D721Med (cell line): ENCODE measurements at places on chromosomes 2 and 18.

GRCh38 chr2:60094450-60094929 is 459.0 kb downstream of the BCL11A start:
- DNase-seq, result no peak

DNA sequence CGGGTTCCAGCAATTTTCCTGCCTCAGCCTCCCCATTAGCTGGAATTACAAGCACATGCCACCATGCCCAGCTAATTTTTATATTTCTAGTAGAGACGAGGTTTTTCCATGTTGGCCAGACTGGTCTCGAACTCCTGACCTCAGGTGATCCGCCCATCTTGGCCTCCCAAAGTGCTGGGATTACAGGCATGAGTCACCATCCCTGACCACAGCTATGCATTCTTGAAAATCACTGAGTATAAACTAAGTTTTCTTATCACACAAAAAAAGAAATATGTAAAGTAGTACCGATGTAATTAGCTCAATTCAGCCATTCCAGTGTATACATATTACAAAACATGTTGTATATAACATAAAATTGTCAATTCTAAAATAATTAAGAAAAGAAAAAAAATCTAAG is 232.7 kb downstream of the MBD2 start:
- no peak for DNase-seq

DNA sequence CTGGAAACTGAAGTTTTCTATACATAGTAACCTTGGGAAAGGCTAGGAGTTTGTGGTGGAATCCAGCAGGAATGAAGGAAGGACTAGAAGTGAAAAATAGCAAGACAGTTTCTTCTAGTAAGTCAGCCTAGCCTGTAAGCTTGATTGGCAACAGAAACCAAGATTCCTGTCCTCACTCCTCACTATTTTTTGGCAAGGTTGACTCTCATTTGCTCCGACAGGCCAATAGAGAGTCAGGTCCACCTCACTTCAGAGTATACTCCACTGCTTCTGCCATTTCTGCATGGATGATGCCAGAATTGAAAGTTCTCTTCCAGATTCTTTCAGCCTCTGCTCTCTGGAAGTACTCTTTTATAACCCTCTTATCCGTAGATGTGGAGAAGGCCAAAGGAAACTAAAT is 352.4 kb downstream of the ZNF516 start:
- no peak for DNase-seq

DNA sequence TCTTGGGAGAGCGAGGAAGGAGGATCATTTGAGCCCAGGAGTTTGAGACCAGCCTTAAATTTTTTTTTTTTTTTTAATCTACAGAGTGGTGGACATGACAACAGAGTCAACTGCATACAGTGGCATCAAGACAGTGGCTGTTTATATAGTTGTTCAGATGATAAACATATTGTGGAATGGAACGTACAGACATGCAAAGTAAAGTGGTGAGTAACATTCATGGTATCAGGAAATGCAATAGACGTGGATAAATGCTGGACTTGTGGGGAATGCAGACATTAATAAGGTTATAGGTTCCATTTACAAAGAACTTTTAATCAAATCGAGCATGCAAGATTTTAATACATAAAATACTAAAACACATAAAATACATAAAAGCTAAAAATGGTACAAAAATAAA is 11.9 kb downstream of the WDR43 start:
- DNase-seq, result no peak

DNA sequence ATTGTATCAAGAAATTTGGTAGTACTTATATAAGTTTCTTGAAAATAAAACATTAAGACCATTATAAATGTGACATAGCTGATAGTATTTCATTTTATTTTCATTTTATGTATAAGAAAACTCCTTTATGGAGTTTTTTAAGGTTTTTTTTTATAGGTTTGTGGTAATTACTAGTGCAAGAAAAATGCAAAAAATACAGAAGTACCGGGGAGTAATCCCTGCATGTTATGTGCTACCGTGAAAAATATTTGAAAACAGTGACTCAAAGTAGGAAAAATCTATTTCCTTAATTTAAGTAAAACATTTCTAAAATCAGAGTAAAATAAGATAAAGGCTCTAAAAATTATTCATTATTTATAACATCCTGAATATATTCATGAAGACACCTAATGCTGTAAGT is 21.6 kb downstream of the ZSWIM2 start:
- DNase-seq, result no peak

- no peak for DNase-seq
These were observed 159.7 kb downstream of the CD226 start for GRCh38 chr18:69787825-69788547.

DNA sequence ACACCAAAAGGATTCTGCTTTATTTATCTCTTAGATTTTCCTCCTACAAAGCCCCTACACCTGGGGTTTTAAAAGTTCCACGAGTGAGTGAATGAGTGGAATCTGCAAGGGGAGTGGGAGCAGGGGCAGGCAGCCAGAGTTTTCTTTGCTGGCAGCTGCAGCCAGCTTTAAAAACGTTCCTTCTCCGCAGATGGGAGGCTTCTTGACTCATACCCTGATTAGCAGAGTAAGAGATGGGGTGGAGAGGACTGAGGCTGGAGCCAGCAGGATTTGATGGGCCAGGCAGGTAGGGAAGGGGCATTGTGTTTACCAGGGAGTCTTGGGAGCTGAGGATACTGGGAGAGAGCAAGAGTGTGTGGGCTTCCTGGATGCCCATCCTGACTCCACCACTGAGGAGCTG is 99.6 kb upstream of the TNP1 start:
- no peak for DNase-seq

DNA sequence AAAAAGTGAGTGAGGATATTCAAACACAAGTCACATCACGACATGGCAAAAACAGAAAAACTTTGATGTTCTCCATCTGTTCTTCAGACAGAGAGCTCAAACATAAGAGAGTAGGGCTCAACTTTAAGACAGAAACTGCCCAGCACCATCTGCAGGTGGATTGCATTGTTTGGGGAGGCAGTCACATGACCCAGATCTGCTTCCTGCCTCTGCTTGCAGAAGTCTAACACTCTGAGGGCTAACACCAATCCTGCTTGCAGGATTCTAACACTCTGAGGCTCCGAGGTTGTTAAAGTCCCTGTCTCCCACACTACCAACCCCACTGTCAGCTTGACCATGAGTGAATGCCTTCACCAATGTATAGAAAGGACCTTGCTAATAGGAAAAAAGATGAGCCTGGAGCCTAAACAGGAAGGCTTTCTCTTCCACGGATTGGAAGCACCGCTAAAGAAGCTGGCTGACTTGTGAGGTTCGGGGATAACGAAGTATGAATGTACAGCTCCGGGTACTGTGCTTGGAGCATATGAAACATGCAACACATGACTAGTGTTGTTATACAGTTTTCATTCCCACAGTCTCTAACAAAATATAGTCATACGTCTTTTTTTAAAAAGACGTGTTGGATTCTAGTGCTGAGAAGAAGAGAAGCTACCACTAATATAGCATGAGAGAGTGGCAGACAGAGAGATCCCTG is 176.6 kb upstream of the CREB1 start:
- no peak for DNase-seq

DNA sequence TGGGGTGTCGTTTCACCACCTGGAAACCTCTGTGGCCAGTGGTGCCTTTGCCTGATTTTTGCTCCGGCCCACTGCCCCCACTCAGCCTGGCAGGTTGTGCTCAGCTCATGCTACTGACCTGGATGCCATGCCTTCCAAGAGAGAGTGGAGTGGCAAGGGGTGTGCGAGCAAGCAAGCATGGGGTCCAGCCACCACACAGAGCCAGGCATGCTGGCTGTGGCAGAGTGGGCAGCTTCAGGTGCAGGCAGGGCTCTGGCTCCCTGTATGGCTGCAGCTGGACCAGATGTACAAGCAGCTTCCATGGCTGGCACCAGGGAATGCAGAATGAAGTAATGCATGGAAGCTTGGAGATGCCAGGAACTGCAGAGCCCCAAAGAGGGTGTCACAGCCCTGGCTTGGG is 620.5 kb upstream of the SETBP1 start:
- DNase-seq, result no peak

GRCh38 chr2:137047369-137047768 is 282.0 kb downstream of the THSD7B start:
- DNase-seq, result no peak

GRCh38 chr18:76967721-76968472 is 145.5 kb downstream of the ZNF236 start:
- no peak for DNase-seq

DNA sequence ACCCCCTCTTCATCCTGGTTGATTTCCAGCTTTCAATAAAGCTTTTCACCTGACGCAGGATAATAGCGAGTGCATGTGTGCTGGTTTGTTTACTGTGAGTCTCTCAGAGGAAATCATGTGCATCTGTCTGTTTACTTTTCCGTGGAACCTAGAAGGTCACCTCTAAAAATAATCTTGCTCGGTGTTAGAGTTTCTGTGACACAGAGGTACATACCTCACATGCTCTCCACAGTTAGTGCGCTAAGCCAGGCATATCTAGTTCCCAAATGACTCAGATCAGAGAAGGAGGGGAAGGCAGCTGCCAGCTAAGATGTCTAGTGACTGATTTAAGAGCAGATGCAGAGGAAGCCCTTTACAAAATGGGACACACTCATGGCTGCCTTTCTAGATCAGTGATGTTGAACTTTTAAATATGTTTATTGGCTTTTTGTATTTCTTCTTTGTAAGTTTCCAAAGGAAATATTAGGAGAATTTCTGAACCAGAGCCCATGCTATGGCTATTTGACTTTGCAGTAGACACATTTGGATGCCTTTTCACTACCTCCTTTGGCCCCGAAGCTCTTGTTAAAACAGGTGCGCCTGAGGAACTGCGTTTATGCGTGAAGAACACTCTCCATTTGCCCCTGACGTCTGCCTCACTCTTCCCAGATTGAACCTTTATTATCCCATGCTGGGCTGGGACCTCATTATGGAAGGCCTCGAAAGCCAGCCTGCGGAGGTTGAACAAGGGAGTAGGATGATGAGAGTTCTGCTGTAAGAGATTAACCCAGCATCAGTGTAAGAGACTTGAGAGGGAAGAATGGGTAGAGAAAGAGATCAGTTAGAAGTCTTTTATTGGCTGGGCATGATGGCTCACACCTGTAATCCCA is 145.6 kb downstream of the FAM161A start:
- no peak for DNase-seq

GRCh38 chr18:24427484-24427883 is 1.0 kb downstream of the IMPACT start:
- DNase-seq, result no peak

DNA sequence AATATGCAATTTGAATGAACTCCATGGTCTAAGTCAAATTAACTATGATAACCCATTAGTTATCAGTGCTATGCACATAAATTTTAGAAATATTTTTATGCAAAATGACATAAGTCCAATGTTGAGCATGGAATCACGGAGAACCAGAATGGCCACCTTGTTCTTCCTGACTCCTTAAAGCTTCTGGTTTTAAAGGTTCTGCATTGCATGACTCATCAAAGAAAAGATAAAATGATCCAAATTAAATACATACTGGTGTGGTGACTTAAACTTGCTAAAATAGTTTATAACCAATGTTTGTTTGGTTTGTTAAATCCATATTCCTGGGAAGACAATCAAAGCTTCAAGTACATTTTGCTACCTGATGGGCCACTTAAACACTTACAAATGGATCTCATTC is 1146.9 kb upstream of the NRXN1 start:
- no peak for DNase-seq

DNA sequence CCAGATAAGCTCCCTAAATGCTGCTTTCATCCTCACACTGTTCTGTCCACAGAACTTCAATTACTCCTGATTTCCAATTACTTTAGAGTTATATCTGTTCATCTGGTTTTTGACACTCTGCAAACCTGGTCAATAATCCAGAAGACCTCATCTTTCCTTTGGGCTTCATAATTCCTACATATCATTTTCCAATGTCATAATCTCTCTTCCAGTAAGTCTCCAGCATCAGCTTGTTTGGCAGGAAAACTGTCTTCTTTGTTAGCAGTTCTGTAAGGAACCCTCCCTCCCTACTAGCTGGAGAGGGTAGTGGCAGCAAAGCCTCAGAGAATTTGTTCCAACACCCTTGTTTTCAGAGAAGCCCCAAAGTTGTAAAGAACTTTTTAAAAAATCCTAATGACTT is 11.9 kb upstream of the SLC14A1 start:
- no peak for DNase-seq

DNA sequence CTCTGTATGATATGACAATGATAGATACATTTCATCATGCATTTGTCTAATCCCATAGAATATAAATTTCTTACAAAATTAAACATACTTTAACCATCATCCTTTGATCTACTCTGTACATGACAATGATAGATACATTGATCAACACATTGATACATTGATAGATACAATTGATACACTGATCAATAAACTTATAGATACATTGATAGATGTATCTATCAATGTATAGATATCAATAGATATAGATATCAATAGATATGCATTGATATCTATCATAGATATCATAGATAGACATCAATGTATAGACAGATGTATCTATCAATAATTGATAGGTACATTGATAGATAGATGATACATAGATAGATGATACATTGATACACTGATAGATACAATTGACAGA is 105.4 kb downstream of the DYM start:
- no peak for DNase-seq

- DNase-seq, result no peak
These were observed 3.8 kb upstream of the SEMA4C start for GRCh38 chr2:96873651-96874096.

- DNase-seq, result no peak
These were observed 294.2 kb downstream of the DYSF start for GRCh38 chr2:71747559-71747958.

GRCh38 chr2:225456619-225457260 is 57.2 kb downstream of the NYAP2 start:
- DNase-seq, result no peak

DNA sequence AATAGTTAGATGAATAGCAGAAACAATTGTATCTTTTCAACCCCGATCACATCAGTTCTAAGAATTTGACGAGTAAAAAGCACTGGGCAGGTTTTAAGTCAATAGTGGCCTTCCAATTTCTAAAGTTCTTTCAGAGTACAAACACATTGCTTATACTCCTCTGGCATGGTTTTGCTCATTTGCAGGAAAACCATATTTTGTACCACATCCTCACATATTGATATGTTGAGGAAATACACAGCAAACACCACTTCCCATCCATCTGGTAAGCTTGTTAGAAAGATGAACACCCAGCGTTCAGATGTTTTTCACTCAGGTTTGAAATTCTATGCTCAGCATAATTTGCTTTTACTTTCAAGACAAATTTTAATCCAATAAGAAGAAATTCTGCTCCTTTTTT is 344.6 kb upstream of the ACVR2A start:
- DNase-seq, result no peak

- no peak for DNase-seq
These were observed 16.9 kb upstream of the KIF1A start for GRCh38 chr2:240836781-240837467.

- no peak for DNase-seq
These were observed 398.5 kb upstream of the NRP2 start for GRCh38 chr2:205283736-205284270.
